ENCODE measurements at places on chromosomes 6 and 20.

DNA sequence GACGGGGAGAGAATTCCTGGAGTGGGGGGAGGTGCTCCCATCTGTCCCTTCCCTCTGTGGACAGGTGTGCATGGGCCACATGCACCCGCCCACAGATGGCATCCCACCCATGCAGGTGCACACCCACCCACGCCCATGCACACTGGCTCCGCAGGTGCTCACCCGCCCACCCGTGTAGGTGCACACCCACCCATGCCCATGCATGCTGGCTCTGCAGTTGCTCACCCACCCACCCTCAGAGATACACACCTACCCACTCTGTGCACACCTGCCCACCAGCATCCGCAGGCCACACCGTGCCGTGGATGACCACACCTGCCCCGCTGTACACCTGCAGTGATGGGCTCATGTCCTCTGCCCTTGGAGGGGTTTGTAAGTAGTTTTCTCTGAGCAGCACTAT is 132.0 kb downstream of the PHACTR3 start:
- no peak for DNase-seq

GRCh38 chr20:60573003-60573680 is 614.9 kb downstream of the CDH26 start:
- DNase-seq, result no peak

DNA sequence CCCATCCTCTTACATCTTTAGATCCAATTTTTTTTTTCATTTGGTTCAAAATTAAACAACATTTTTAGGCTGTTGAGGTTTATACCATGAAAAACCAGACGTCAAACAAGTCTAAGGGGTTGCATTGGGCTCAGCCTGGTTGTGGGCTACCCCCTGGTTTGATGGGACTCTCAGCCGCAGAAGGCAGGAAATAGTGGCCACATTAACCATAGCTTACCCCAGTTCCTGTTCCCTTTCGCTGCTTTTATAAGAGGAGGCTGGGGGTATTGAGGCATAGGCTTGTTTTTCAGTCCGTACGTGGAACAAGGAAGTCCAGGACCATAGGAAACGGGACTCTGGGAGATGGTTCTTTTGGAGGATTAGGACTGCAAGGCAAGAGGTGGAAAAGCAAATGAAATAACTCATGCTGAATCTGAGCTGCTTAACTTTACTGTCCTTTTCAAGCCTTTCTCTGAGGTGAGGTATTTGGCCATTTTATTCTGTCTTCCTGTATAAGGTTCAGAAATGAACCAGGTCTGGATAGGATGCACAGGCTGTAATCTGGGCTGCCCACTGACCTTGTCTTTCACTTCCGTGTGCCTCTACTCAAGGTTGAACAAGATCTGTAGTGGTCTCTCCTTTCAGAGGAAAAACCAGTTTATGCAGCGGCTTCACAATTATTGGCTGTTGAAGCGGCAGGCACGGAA is 7.7 kb downstream of the BRPF3 start:
- no peak for DNase-seq

- no peak for DNase-seq
Measured at GRCh38 chr6:5466281-5467136, 205.2 kb downstream of the FARS2 start.

DNA sequence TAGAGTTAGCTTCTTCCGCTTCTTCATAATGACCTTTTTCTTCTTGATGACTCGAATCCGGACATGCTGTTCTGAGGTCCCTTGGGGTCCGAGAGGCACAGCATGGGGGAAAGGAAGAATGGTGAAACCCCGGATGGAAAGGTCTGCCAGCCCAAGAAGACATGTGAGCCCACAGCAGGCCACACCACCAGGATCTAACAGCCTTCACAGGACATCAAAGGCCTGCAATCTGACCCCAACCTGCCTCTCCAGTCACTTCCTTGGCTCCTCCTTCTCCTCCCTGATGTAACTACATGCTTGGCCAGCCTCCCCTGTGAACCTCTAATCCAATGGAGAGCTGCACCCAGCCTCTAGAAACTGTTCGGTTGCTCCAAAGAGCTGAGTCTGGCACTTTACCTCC is 1.6 kb downstream of the CPXM1 start:
- DNase-seq, result no peak

- DNase-seq, result no peak
Measured at GRCh38 chr20:50186987-50187402, 3.6 kb upstream of the CEBPB start.

DNA sequence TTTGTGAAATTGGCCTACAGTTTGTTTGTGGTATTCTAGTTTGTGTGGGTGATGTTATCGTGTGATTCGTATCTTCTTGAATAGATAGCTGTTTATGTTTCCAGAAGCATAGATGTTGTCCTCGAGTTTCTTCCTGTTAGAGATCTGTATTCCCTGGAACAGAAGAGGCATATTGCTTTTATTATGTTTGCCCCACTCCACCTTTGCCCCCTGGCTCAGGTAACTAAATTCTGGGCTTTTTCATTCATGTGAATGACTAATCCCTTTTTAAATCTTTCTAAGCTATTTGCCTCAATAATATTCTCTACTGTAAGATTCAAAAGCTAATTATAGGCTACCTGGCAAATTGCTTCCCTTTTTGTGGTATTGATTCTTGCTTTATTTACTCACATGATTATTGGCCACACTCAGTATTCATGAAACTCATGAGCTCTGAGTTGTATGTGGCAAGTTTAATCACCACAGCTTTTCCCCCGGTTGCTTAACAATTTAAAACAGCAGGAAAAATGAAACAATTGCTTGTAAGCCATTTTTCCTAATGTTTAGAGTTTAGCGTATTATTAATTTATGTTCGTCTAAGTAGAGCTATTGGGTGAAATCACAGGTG is 12.6 kb downstream of the RNF217 start:
- DNase-seq, result no peak

- peak; percentile 53 for DNase-seq
Measured at GRCh38 chr6:14452567-14453527, 335.3 kb downstream of the CD83 start.

DNA sequence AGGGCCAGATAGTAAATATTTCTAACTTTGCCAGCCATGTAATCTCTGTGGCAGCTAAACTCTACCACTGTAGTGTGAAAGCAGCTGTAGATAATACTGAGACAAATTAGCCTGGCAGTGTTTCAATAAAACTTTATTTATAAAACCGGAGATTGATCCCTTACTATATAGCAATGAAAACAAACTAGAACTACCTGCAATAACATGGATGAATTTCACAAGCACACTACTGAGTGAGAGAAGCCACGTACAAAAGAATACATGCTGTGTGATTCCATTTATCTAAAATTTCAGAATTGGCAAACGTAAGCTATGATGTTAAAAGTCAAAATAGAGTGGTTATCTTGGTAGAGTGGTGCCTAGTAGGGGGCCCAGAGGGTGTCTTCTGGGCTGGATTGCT is 198.7 kb upstream of the SGK1 start:
- no peak for DNase-seq

DNA sequence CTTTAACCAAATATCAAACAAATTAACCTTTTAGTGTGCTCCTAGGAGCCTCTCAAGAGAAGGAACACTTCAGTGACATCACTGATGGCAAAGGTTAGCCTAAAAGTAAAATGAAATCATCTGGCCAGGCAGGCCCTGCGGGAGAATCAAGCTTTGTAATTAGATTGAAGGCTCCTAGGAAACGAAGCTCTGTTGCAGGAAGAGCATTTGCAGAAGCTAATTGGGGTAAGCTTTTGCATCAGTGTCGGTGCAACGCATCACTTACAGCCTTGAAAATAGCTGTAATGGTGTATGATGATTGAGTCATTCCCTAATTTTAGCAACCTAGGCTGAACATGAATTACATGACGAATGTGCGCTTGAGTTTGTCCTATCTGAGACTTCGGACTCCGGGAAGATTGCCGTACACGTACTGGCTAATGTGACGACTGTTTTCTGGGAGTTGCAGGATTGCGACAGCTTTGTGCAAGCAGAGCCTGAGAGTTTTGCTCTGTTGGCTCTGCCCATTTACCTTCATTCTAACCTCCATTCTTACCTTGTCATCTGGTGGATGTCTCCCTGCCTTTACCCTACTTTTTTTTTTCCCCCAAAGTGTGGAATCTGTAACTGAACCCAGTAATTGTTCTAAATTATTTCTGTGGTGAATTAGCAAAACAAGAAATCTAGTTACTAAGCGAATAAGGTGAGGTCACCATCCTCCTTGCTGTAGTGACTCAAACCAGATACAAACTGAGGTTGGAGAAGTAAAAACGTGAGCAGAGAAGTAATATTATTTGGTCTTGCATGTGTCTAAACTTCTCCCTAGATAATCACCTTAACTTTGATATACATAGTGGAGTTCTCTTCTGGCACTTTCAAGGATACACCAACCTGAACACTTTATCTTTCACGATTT is 675.9 kb upstream of the CITED2 start:
- DNase-seq, result no peak

- DNase-seq, result no peak
Measured at GRCh38 chr6:128259730-128260685, 260.4 kb downstream of the PTPRK start.

GRCh38 chr6:150291968-150292710 is 76.7 kb upstream of the IYD start:
- DNase-seq, result no peak

DNA sequence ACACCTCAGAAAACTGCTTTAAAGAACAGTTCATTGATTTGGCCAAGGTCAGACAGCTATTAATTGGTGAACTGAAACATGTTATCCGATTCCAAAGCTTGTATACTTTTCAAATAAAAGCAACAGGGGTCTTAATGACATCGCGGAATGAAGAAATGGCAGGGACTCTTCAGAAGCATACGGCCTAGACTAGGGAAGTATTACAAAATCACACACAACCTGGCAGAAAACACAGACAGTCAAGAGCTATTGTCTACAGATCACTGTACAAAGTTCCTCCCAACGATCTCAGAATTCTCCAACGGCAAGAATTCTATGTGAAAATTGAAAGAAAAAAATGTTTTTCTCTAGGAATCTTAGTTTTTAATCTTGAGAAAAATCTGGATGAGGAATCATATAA is 105.5 kb downstream of the PTPRK start:
- DNase-seq, result no peak

DNA sequence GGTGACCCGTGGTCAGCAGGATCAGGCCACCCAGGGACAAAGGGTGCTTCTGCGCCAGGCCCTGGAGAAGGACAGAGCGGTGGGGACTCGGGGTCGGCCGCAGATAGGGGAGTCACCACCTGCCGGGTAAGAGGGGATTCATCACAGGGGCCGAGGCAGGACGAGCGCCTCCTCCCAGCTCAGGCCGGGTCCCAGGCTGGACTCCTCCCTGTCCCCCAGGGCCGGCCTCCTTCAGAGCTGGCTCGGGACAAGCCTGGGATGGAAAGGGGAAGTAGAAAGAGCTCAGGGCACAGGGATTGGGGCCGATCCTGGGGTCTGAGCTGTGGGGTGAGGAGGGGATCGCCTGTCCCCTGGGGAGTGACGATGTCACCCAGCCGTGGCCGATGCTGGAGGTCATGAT is 154.6 kb upstream of the PROKR2 start:
- no peak for DNase-seq

GRCh38 chr20:62741191-62741691 is 32.6 kb downstream of the NTSR1 start:
- DNase-seq, result no peak

GRCh38 chr20:47576516-47577033 is 74.9 kb downstream of the NCOA3 start:
- DNase-seq, result no peak

DNA sequence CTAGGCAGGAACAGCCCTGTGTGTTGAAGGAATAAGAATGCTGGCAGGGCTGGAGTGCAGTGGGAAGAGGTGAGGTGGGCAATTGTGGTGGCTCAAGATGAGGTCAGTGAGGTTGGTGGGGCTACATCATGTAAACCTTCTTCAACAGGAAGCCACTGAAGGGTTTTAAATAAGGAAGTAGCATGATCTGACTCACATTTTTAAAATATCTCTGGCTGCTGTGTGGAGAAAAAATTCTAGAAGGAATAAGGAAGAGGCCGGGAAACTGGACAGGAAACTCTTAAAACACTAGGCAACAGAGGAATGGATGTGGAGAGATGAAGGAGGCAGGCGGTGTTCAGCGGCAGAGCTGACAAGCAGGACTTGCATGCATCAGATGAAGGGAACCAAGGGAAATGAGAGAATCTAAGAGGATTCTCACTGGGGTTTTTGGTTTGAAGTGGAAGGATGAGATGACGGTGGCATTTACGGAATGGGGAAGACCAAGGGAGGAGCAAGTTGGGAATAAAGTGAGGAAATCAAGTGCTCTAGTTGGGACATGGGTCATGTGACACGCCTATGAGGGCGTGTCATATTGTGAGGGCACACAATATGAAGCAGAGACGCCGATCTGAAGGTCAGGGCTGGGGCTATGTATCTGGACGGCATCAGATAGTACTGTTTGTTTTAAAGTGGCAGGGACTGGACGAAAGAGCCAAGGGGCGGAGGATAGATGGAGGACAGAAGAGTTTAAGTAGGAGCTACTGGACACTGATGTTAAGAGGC is 18.2 kb downstream of the TMEM242 start:
- DNase-seq, result no peak

DNA sequence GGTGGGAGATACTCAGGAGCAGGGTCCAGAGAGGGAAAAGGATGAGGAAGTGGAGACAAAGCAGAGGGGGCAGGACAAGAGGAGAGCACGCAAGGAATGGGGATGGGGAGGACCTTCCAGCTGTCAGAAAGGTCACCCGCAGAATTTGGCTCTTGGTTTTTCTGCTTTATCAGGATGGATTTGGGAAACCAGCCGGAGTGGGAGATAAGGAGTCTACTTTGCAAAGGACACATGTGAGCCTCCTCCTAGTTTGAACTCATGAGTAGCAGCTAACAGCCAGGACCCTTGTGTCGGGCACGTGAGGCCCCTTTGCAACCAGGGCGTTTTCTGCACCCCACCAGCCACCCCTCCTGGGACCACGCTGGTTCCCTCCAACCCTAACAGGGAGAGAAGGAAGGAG is 7.6 kb upstream of the MICA start:
- no peak for DNase-seq

DNA sequence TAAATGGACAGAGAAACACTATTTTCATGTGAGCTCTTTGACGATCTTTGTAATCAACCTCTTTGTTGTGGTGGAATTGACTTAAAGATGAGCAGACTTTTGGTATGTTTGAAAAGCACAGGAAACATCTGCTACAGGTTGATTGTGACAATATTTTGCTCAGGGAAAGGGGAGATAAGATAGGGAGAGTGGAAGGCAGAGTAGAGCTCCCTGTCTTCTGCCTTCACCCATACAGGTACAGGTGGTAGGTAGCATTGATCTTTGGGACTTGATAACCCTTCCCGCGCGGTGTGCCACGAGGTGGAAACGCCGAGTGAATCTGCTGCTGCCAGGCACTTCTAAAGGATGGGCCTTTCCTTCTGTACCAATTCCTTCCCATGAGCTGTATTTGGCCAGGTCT is 183.6 kb downstream of the UTRN start:
- no peak for DNase-seq

- no peak for DNase-seq
Measured at GRCh38 chr6:27139756-27140579, 107.5 kb upstream of the PRSS16 start.

GRCh38 chr6:97813889-97814567 is 531.0 kb upstream of the MMS22L start:
- no peak for DNase-seq

GRCh38 chr20:18019068-18019467 is 38.6 kb downstream of the OVOL2 start:
- DNase-seq, result no peak
